ENCODE measurements at places on chromosomes 7 and 10.
A peak's percentile ranks its signal among the peaks of the same experiment; 100 is the strongest.

- no peak for DNase-seq
Observed at GRCh38 chr10:33325929-33326328, 8.5 kb downstream of the NRP1 start.

- no peak for DNase-seq
Observed at GRCh38 chr10:3229815-3230214, 57.2 kb upstream of the PITRM1 start.

- no peak for DNase-seq
Observed at GRCh38 chr7:23712368-23713284, 2.6 kb downstream of the STK31 start.

DNA sequence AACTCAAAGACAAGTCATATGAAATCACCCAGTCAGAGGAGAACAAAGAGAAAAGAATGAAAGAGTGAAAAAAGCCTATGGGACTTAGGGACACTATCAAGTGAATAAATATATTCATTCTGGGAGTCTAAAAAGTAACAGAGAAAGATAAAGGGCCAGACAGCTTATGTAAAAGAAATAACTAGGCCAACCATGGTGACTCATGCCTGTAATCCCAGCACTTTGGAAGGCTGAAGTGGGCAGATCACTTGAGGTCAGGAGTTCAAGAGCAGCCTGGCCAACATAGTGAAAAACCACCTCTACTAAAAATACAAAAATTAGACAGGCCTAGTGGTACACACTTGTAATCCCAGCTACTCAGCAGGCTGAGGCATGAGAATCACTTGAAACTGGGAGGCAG, 154.7 kb upstream of the TMEM106B start:
- no peak for DNase-seq

DNA sequence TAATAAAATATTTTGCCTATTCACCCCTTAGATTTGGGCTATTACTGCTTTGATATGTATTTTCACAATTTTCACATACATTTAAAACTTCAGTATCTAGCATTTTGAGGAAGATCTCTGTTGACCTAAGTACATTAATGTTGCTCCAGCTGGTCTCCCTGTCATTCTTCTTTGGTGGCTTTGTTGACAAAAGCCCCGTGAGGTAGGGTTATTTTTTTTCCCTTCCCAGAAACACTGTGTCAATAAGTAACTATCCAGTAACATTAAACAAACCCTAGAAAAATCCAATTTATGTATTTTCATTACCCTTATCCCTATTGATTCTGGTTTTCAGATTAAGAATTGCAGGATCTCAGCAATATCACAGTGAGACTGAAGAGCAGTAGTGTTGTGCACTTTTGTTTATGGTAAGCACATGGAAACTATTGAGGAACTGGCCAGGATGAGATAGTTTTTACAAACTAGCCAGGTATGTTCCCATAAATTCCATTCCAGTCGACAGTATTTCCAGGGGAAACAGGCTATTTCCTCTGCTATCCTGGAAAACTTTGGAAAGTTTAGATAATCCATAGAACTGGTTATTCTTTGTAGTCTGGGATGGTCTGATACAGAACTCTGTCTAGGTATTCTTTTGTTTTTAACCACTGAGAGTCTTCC, 198.2 kb downstream of the PON1 start:
- no peak for DNase-seq

- no peak for DNase-seq
Observed at GRCh38 chr10:72002354-72003295, 38.4 kb downstream of the CHST3 start.

GRCh38 chr7:155775691-155776090, 36.6 kb downstream of the SHH start:
- DNase-seq, result no peak

DNA sequence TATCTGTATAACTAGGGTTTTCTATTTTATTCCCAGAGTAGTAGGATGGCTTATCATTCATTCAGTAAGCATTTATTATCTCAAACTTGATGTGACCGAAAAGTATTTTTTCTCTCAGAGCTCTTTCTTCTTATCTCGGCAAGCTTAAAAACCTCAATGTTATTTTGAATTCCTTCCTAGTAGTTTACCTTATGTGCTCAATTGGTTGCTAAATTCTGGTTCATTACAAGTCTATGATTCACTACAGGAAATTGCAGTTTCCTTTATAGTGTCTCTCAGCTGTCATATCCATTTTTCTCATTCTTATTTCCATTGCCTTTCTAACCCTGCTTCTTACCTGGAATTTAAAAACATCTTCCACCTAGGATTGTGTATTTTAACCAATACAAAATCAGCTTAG, 12.6 kb upstream of the ICA1 start:
- no peak for DNase-seq

DNA sequence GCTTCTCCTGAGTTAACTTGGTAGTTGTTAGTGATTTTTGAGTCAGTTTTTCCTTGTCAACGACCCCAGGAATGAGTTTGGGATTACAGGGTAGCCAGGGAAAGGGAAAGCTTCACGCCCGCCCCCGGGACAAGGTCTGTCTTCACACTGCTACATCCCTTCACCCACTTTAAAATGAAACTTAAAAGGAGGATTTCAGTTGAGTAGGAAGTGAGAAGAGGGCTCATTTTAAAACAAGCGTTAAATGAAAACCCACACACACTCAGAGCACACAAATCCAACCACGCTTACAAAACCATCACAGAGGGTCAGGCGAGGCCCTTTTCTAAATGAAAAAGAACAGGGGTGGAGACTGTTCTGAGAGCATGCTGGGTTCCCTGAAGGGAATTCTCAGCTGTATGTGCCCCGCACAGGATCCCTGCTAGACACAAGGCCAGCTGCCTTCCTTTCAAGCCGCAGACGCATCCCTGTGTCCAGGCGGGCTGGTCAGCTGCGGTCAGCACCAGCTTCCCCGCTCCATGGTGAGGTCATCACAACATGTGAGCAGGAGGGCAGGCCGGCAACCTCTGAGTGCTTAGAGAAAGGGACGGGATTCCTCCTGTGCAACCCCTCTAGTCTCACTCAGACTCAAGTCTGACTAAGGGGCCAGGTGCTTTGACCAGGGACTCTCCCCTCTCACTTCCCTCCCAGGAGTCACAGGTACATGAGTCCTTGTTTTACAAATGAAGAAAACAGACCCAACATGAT, 111.8 kb downstream of the EGFR start:
- no peak for DNase-seq

DNA sequence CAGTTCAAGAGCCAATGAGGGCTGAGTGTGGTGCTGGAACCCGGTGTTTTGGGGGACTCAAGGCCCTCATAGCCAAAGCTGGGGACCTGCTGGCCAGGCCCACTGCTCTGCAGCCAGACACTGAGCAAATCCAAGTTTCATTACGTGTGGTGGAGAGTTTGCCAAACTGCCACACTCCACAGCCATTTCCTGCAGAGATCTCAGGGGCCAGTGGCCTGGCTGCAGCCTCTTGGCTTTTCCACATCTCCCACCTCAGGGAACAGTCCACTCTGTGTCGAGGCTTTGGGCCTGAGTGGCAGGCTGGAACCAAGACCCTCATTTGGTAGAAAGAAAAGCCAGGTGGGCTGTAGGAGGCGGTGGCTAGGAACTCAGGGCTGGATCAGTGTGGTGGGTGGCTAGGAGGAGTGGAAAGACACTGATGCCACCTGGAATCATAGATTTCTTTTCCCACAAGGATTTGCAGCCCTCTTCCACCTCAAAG, 3.2 kb downstream of the HOXA11 start:
- DNase-seq, result no peak

GRCh38 chr7:134276951-134277350, 39.8 kb downstream of the SLC35B4 start:
- DNase-seq, result no peak

GRCh38 chr7:34776748-34777358, 118.8 kb downstream of the NPSR1 start:
- DNase-seq, result no peak

DNA sequence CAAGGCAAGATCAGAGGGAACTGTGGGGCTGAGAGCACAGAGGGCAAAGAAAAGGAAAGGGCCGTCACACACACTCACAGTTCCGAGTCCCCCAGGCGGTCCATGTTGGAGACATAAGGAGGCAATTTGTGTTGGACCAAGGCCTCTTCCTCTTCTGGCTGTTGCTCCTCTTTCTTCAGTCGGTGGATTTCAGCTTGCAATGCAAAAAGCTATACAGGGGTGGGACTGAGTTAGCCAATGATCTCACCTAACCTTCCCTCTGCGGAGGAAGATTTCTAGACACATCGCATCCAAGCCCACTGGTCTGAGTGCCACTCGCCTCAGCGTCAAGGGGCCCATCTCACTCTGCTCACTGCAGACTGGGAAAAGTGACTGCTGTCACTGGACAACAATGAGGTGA, 5.5 kb downstream of the WDR91 start:
- no peak for DNase-seq

GRCh38 chr10:50417886-50418830, 166.8 kb upstream of the ASAH2 start:
- peak; percentile 39 for DNase-seq

- no peak for DNase-seq
Observed at GRCh38 chr7:88664630-88665233, 94.8 kb upstream of the ZNF804B start.

DNA sequence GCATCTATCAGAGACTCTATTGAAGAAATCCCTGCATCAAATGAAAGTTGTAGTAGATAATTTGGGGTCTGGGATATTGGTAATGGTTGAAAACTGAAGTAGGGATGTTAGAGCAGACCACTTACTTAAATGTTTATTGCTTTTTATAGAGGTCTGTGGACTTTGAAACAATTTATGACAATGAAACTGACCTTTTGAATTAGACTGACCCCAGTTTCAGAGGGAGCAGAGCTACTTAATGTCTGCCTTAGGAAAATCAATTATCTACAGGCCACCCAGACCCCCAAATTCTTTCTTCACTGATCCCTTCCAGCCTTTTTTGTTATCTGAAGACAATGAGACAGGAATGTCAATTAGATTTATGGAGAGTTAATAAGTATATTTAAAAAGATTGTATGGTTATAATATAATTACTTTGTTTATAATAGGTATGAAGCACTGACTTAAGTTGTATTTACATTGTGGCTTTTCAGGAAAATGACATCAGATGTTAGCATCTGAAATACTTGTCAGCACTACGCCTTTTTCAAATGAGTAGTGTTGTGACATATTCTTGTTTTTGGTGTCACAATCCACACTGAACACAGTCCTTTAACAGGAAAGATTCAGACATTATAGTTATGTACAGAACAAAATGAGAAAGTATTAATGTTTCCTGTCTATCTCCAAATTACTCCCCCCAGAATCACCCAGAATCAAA, 13.9 kb downstream of the MGAM2 start:
- no peak for DNase-seq

- DNase-seq, result no peak
Observed at GRCh38 chr7:157544980-157545680, 208.3 kb downstream of the DNAJB6 start.
